NCI-H1436 treated with DMSO at 0.1 percent for 48 hours (cell line): ENCODE measurements at places on chromosomes 12 and 14.

GRCh38 chr12:57191410-57191809 lies 25.2 kb upstream of the NXPH4 start:
- DNase-seq, result no peak

DNA sequence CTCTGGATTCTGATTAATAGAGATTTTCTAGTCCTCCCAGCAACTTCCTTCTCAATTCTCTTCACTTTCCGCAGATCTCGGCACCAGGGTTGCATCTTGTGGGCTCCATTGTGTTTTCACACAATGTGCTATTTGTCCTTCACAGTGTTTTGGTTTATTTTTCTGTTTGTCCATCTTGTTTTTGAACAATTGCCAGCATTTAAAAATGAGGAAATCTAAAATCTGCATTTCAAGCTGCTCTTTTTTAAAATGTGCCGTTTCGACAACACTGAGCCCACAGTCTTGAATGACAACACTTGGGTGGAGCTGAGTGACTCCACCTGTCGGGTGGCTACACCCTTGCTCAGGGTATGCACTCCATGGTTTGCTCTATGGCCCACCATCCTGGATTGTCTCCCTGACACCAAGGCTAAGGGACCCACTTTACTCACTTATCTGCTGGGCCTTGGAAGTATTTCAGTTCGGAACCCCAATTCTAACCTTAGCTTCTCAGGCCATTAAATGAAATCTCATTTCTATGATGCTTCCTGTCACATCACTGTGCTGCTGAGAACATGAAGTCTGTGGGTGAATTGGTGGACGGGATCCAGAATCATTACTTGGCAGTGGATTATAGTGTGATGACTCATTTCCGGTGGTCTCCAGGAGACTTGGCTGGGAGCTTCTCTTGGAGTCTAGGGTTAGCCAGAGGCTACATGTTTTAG lies 3.4 kb upstream of the MYRFL start:
- no peak for DNase-seq

DNA sequence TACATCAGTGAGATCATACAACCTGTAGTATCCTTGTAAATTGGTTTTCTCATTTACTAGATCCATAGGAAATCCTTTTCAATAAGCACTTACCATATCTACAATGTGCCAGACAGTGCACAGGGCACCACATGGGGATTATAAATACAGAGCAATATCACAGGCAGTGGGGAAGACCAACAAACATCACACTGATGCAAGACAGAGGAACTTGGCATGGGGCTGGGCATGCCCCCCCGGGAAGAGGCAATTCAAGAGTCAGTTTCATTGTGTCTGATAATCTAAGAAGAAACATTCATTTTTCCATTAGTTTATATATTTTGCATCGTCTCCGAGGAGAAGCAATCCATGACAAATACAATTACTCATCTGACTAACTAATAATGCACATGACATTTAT lies 16.2 kb downstream of the NT5DC3 start:
- no peak for DNase-seq

DNA sequence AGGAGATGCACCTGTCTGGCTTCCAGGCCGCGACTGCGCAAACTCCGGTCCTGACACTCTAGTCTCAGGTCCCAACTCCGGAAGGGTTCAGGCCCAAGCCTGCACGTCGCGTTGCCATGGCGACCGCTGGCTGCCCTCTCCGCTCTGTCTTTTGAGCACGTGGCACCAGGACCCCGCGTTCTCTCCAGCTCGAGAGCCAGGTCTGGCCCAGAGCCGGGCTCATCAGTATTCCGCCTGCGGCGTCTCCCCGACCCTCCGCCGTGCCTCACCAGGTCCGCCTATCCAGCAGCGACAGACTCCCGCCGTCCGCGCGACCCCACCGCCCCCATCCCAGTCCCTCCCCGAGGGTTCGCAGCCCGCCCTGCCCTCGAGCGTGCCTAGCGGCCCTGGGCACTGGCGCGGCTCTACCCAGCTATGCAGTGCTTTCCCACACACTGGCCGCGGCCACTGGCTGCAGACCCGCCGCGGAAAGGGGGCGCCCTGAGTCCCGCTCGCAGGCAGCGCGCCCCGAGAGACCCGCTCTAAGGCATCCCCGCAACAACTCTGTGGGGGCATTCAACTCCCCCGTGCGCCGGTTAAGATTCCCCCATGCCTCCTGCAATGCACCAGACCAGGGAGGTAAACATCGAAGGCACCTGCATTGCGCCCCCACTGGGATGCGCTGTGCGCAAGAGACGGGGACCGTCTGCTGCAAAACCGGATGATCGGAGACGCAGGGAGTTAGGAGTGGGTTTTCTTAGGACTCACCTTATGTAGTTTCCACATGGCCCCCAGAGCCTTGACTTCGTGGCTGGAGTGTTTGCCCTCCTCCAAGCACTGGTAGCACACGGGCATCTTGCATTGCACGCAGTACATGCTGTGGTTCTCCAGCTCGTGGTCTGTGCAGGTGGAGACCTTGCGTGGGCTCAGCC lies 1.3 kb downstream of the TRIM9 start:
- no peak for DNase-seq

- DNase-seq, result no peak
Observed at GRCh38 chr12:53094394-53094787, 3.1 kb upstream of the IGFBP6 start.

- no peak for DNase-seq
Observed at GRCh38 chr12:56315249-56315621, 553 bp downstream of the CNPY2 start.

DNA sequence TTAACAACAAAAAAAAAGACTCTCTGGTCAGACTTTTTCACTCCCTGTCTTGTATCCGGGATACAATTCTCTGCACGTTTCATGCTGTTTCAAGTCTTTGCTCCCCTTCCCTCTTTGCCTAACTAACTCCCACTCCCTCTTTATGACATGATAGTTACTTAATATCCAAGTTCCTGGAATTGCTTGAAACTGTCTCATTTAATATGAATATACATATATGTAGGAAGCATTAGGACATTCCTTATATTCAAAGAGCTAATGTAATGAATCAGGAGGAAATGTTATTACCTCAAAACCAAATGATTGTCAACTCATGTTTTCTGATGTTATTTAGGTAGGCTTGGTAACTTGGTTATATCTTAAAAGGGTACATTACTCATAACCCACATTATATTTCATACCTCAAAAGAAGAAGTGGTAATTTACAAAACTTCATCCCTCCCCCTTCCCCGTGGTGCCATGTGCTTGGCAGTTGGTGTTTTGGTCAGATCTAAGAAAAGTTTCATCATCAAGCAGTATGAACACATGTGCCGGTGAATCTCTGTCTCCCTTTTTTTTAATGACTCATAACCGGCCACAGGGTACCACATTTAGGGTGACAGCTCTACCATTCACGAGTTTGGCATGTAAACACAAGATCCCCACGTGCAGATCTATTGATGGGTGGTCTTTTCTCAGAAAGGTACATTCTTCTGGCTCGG lies 56.5 kb downstream of the HCAR2 start:
- no peak for DNase-seq

GRCh38 chr12:546265-546919 lies 86.7 kb downstream of the B4GALNT3 start:
- DNase-seq, result no peak

DNA sequence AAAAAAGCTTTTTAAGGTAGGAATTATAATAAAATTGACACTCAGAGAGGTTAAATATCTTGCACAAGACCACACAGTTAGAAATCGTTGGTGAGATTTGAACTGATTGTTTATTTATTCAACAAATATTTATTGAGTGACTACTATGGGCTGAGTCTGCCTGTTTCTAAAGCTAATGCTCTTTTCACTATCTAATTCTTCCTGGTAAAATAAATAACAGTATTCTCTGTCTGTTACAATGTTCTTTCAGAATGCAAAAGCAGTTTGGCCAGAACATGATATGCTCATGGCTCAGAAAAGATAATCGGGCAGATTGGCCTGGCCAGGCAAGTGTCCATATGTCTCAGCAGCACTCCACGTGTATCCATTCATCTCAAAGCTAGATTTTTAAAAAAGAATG lies 82.0 kb downstream of the BTG1 start:
- no peak for DNase-seq

GRCh38 chr12:100858656-100859055 lies 64.1 kb downstream of the ANO4 start:
- DNase-seq, result no peak

DNA sequence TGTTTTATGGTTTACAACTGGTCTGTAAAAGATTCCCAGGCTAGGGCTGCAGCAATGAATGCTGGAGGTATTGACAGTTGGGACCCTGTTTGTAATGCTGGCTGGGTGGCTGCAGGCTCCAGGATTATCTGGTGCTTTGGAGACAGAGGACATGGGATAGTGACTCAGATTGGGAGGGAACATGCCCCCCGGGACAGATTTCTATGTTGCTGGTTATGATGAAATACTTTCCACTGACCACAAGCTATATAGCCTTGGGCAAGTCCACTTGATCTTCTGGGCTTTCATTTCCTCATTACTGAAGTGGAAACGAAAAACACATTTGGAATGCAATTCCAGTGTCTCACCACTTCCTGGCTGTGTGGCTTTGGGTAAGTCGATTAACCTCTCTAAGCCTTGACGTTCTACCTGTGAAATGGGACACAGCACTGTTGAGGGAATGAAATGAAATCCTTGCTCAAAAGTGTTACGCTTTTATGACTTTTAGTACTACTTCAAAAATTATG lies 6.3 kb upstream of the TPCN1 start:
- DNase-seq, result no peak

GRCh38 chr14:30252151-30252550 lies 306.8 kb upstream of the G2E3 start:
- no peak for DNase-seq

GRCh38 chr12:132284071-132284826 lies 45.1 kb downstream of the GALNT9 start:
- DNase-seq, result no peak

- no peak for DNase-seq
Observed at GRCh38 chr14:92946847-92947545, 24.0 kb downstream of the CHGA start.

GRCh38 chr12:108842361-108842760 lies 15.0 kb downstream of the SSH1 start:
- no peak for DNase-seq

DNA sequence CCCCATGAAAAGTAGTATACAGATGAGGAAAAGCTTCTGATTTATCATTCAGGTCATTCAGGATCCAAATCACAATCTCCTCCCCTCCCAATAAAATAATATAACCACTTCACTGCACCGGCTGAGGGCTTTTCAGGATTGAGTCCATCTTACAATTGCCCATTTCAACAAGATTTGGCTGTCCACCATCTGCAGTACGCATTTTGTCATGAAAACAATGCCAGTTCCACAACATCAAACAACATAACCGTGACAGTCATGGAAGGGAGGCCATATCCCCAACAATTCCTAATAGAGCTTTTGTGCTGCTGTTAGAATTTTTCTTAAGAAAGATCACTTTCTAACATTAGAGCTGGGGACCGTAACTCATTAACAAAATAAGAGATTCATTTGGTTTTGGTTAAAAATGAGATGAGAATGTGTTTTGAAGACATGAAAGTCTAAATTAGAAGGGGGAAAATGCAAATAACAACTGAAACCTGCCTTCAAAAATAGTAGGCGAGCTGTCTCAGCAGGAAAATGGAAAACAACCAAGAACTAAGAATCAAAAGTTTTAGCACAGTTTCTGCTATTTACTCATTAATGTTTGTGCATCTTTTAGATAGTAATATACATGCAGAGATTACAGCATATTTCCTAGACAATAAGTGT lies 38.3 kb upstream of the TMTC2 start:
- no peak for DNase-seq

GRCh38 chr14:65345266-65345665 lies 67.3 kb upstream of the FUT8 start:
- no peak for DNase-seq

- no peak for DNase-seq
Observed at GRCh38 chr14:68935761-68936214, 43.3 kb downstream of the ACTN1 start.

GRCh38 chr12:114415525-114415868 lies 9.6 kb upstream of the TBX5 start:
- no peak for DNase-seq

- no peak for DNase-seq
Observed at GRCh38 chr12:126051611-126052107, 986.4 kb downstream of the AACS start.

DNA sequence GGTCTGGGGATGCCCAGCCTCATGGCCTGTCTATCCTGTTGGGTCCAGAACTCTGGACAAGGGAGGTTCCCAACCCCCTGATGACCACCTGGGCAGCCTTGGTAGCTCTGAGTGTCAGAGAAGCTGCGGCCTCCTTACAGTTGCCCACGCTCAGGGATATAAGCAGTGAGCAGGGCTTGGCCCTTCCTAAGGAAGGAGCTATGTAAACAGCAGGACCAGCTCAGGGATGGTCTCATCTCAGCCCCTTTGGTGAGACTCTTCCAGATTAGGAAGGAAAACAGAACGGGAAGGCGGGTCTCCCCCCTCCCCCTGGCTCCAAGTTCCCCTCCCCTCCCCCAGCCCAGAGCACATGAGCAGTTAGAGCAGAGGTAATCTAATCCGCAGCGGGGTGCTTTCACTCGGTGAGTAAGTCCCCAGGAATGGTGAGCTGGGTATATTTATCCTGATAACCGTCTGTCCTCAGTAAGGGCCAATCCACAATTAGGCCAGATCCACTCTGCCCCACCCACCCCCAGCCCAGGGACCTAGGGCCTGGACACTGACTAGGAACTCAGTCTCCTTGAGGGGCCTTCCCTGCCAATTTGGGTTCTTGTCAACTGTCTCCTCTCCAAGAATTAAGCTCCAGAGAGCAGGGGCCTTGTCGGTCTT lies 29.5 kb upstream of the RPLP0 start:
- no peak for DNase-seq

DNA sequence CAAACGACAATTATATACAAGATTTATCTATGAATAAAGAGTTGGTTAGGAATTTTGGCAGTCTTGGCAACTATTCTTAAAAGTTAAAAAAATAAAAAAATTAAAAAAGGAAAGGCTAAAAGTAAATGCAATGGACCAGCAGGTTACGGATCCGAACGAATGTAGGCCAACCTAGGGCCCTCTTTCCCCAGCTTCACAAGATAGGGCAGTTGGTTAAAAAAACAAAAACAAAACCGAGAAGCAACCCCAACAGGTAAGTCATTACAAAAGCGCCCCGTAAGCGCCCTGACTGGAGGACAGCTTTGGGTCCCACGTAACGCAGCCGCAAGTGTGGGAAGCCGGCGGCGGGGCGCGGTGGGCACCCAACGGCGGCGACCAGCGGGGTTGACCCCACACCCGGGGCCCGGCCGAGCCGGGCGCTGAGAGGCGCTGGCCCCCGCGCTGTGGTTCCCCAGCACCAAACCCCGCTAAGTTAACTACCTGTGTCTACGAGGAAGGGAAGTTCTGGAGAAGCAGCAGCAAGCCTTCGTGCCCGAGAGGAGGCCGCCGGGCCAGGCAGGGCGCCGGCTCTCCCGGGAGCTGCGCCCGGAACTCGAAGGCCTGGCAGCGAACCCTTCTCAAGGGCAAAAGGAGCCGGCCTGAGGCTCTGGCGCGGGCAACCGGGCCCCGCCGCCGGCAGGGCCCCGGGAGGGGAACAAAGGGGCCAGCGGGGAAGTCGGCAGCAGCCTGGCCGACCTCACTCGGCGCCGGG lies 882 bp downstream of the HECTD1 start:
- DNase-seq, result no peak

- no peak for DNase-seq
Observed at GRCh38 chr12:22282283-22282682, 52.2 kb downstream of the ST8SIA1 start.
